ENCODE measurements at places on chromosomes 4 and X.

- no peak for DNase-seq
Measured at GRCh38 chr4:145589916-145590702, 29.1 kb upstream of the MMAA start.

DNA sequence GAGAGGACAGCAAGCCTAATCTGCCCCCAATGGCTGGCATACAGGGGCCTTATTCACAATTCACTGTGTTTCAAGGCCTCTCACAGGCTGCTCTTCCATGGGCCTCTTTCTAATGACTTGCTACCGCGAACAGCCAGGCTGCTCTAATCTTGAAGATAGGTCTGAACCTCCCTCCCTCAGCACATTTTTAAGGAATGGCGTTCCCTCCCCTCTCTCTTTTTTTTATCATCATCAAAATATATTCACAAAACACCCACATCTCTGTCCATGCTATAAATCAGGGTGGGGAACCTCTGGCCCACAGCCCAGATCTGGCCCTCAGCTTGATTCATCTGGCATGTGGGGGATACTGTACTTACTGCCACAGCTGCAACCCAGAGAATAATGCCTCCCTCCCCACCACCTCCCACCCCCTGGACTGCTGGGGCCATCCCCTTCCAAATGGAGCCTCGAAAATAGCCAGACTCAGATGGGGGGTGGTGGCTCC, 76.2 kb upstream of the PLAC1 start:
- no peak for DNase-seq

- no peak for DNase-seq
Measured at GRCh38 chr4:85953651-85954018, 406.2 kb downstream of the MAPK10 start.

DNA sequence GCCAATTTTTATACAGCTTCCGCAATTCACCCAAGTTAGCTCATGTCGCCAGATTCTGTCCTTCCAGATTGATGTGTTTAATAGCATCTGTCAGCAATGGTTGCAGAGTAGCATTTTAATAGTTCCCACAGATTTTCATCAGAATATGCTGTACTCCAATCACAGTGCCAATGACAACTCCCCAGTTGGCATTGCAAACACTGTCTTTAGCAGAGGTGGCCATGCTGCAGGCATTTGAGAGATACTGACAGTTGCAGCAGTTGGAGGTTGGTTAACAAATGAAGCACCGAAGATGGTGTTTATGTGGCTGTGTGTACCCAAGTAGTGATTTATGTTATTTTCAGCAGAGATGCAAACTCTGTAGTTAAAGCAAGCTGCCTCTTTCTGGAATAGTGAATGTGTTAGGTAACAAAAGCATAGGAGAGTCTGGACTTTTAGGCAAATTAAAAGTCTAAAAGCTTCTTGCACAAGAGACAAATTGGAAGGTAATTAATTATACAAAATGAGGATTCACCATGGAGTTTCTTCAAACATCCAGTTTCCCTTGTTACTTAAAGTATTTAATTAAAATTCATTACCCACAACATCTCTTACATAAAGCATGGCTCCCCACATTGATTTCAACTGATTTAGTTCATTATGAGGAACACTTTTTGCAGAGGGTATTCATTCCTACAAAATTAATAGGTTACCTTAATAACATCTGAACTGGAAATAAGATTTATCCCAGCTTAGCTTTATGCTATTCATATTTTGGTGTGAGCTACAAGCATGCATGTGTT, 65.2 kb downstream of the PARM1 start:
- DNase-seq = no peak

- no peak for DNase-seq
Measured at GRCh38 chr4:68396756-68397155, 46.9 kb upstream of the YTHDC1 start.

GRCh38 chr4:185020293-185020808, 2.1 kb downstream of the HELT start:
- DNase-seq = no peak

- no peak for DNase-seq
Measured at GRCh38 chr4:79958466-79959264, 114.4 kb downstream of the ANTXR2 start.

- no peak for DNase-seq
Measured at GRCh38 chr4:96120206-96120605, 280.3 kb downstream of the PDHA2 start.

DNA sequence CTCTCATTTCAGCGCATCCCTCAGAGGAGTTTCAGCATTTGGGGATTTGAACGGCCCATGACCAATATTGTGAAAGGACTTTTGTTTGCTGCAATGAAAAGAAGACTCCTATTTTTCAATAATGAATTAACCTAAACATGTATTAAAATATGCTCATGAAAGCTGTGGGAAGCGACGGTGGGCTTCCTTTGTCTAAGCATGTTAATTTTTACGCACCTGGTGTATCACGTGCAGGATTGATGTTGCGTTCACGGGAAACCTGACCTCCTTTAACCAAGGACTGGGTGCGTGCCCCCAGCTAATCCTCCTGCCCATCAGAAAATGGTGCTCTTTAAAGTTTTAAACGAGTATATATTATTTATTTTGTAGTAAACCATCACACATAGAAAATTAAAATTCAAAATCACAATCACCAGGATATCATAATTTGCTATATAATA, 590 bp upstream of the CCDC110 start:
- no peak for DNase-seq

- no peak for DNase-seq
Measured at GRCh38 chrX:19046343-19047215, 62.7 kb upstream of the PHKA2 start.

- no peak for DNase-seq
Measured at GRCh38 chr4:64698171-64698570, 288.9 kb upstream of the TECRL start.

DNA sequence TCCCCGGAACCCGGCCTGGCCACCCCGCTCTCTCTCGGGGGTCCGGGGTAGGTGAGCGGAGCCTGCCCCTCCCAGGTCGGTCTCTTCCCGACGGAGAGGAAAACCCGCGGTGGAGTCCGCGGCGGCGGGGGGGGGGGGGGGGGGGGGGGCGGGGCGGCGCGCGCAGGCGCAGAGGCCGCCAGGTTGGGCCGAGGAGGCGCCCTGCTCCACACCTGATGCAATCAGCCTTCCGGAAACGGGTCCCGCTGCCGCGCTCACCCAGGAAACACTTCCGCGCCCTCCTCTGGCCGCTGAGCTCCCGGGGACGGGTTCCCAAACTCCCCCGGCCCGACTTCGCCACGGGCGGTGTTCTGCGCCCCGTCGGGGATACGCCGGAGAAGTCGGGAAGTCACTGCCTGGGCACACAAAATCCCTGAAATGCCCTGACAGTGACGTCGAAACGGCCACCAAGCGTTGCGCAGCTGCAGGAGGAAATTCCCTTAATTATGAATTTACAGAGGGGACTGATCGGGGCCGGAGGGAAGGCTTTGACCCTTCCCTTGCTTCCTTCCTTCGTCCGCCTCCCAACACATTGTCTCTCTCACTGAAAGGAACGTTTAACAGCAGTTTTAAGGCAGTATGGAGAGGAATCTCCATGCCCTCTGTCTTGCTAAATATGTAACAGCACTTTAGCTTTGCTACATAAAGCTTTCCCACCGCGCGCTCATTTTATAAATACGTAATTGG, 2.1 kb upstream of the APBB2 start:
- peak; percentile 48 for DNase-seq

DNA sequence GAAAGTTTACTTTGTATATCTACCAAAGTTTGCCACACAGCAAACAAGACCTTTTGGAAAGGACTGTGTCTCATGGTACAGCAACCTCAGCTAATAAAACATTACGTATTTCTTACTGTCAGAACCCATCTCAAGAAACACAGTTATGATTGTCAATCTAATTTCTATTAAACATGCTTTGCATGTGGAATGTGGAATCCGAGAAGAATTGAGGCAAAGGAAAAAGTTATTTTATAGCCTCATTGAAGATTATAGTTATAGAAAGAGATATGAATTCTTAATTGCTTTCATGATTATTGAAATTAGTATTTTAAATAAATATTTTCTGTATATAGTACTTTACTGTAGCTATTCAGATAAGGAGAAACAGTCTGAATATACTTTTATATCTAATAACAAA, 5.4 kb downstream of the PCDH7 start:
- DNase-seq = no peak

All from NCI-H1436 treated with DMSO at 0.1 percent for 48 hours (cell line).